ENCODE measurements at places on chromosomes 2 and 18.

GRCh38 chr2:110888411-110888810 is 156.0 kb downstream of the ACOXL start:
- H3K27ac ChIP-seq: no peak overlapping the region
- no peaks in the 10 kb centered on the region for H3K27me3 ChIP-seq
- H3K4me3 ChIP-seq: no peak overlapping the region
- no peaks in the 10 kb centered on the region for H3K4me1 ChIP-seq
- DNase-seq: no peak

DNA sequence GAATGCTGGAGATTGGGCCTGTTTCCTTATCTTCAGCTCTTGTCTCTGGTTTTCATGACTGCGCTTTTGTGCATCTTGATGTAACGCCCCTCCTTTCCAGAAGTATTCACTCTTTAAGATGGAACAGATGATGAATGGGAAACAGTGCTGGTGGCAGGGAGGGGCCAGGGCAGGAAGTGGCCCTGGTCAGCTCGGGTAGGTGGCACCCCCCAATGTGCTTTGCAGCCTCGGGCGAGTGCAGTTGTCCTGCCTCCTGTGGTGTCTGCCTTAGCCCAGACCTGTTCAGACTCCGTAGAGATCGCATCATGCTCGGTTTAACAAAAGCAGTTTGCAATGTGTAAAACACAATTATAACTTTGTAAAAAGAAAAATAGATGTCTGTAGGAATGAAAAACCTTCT is 17.0 kb upstream of the MGAT4A start:
- DNase-seq: no peak
- H3K36me3 ChIP-seq: no peaks in the 10 kb centered on the region
- no peak overlapping the region for H3K4me3 ChIP-seq
- H3K4me1 ChIP-seq: no peaks in the 10 kb centered on the region
- H3K27me3 ChIP-seq: no peaks in the 10 kb centered on the region

GRCh38 chr2:143124445-143124844 is 4.8 kb upstream of the ARHGAP15 start:
- H3K27me3 ChIP-seq: no peaks in the 10 kb centered on the region
- no peak overlapping the region for H3K27ac ChIP-seq
- no peak for DNase-seq
- H3K36me3 ChIP-seq: no peaks in the 10 kb centered on the region

DNA sequence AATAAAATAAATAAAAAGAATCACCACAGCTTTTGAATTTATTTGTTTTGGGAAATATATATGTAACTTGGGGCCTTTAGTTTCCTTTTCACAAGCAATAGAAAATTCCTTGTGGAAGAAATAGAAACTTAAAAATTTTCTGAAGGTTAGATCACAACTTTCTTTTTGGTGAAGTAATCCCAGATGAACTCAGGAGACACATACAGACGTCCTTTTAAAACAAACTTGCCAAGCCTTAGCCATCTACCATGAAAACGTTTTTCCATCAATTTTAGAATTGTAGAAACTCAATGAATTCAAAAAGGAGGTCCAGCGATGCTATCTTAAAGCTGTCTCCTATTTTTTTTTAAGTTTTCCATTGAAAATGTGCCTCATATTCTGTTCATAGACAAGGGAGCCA is 225.6 kb downstream of the ASXL3 start:
- no peaks in the 10 kb centered on the region for H3K36me3 ChIP-seq
- no peak for DNase-seq
- H3K27ac ChIP-seq: no peak overlapping the region
- no peaks in the 10 kb centered on the region for H3K27me3 ChIP-seq
- no peaks in the 10 kb centered on the region for H3K4me1 ChIP-seq

- no peaks in the 10 kb centered on the region for H3K36me3 ChIP-seq
- no peak overlapping the region for H3K27ac ChIP-seq
- no peak overlapping the region for H3K4me3 ChIP-seq
- DNase-seq: no peak
Measured at GRCh38 chr18:60146220-60146960, 226.2 kb downstream of the MC4R start.

DNA sequence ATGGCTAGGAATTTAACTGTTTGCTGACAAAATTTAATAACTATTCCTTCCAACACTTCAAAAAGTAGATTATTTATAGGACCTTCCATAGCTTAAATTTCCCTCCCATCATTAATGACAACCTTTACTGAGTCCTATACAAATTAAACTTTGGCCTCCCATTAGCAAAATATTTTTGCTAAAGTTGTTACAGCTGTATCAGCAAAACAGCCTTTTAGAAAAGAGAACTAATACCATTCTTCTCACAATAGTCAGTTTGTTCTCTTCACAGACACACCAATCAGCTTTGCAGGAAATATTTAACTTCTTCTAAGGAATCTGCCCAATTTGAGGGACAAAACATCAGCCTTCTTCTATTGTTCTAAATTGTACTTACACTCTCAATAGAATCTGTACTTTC is 12.0 kb upstream of the GCFC2 start:
- no peaks in the 10 kb centered on the region for H3K36me3 ChIP-seq
- H3K27ac ChIP-seq: no peak overlapping the region
- no peak overlapping the region for H3K4me3 ChIP-seq
- no peaks in the 10 kb centered on the region for H3K4me1 ChIP-seq
- DNase-seq: no peak
- H3K27me3 ChIP-seq: no peaks in the 10 kb centered on the region

GRCh38 chr18:12783524-12783923 is 80.7 kb downstream of the PSMG2 start:
- H3K27ac ChIP-seq: no peak overlapping the region
- H3K27me3 ChIP-seq: no peaks in the 10 kb centered on the region
- no peak overlapping the region for H3K4me3 ChIP-seq
- no peaks in the 10 kb centered on the region for H3K36me3 ChIP-seq
- DNase-seq: no peak
- H3K4me1 ChIP-seq: no peaks in the 10 kb centered on the region

- H3K4me1 ChIP-seq: no peaks in the 10 kb centered on the region
- DNase-seq: no peak
- H3K27ac ChIP-seq: no peak overlapping the region
- no peaks in the 10 kb centered on the region for H3K27me3 ChIP-seq
- no peak overlapping the region for H3K4me3 ChIP-seq
Measured at GRCh38 chr2:231431606-231432005, 32.7 kb downstream of the NCL start.

GRCh38 chr18:275486-275885 is 7.6 kb upstream of the THOC1 start:
- no peaks in the 10 kb centered on the region for H3K4me1 ChIP-seq
- H3K27ac ChIP-seq: no peak overlapping the region
- DNase-seq: no peak
- no peaks in the 10 kb centered on the region for H3K27me3 ChIP-seq
- H3K4me3 ChIP-seq: no peak overlapping the region

- H3K4me3 ChIP-seq: no peak overlapping the region
- no peak overlapping the region for H3K27ac ChIP-seq
- no peaks in the 10 kb centered on the region for H3K4me1 ChIP-seq
- no peak for DNase-seq
- no peaks in the 10 kb centered on the region for H3K27me3 ChIP-seq
Measured at GRCh38 chr2:21288299-21288698, 164.5 kb downstream of the TDRD15 start.

- H3K36me3 ChIP-seq: no peaks in the 10 kb centered on the region
- no peak overlapping the region for H3K27ac ChIP-seq
- no peaks in the 10 kb centered on the region for H3K4me1 ChIP-seq
- H3K27me3 ChIP-seq: no peaks in the 10 kb centered on the region
- no peak for DNase-seq
Measured at GRCh38 chr2:10775831-10776230, 36.8 kb downstream of the PDIA6 start.

DNA sequence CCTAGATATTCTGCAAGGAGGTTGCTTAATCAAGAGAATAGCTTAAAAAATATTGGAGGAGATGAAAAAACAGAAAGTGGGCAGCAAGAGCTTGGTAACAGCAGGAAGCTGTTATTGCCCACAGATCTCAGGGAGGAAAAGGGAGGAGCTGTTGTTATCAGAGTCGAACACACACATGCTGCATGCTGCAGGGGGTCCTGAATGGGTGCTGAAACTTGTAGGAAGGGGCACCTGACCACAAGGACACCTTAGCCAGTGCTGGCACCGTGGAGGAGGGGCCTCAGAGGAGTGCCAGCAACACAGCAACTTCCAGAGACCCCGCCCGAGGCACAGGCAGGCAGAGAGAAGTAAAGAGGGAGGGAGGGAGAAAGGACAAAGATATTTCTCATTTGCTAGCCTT is 332.9 kb downstream of the SOCS6 start:
- H3K4me3 ChIP-seq: no peak overlapping the region
- DNase-seq: no peak
- no peaks in the 10 kb centered on the region for H3K27me3 ChIP-seq
- no peak overlapping the region for H3K27ac ChIP-seq
- no peaks in the 10 kb centered on the region for H3K36me3 ChIP-seq

GRCh38 chr2:174615871-174616436 is 18.4 kb upstream of the WIPF1 start:
- no peak overlapping the region for H3K4me3 ChIP-seq
- H3K27ac ChIP-seq: peak overlapping the region; percentile 60
- H3K36me3 ChIP-seq: no peaks in the 10 kb centered on the region
- H3K4me1 ChIP-seq: no peaks in the 10 kb centered on the region
- DNase-seq: no peak
- H3K27me3 ChIP-seq: no peaks in the 10 kb centered on the region

DNA sequence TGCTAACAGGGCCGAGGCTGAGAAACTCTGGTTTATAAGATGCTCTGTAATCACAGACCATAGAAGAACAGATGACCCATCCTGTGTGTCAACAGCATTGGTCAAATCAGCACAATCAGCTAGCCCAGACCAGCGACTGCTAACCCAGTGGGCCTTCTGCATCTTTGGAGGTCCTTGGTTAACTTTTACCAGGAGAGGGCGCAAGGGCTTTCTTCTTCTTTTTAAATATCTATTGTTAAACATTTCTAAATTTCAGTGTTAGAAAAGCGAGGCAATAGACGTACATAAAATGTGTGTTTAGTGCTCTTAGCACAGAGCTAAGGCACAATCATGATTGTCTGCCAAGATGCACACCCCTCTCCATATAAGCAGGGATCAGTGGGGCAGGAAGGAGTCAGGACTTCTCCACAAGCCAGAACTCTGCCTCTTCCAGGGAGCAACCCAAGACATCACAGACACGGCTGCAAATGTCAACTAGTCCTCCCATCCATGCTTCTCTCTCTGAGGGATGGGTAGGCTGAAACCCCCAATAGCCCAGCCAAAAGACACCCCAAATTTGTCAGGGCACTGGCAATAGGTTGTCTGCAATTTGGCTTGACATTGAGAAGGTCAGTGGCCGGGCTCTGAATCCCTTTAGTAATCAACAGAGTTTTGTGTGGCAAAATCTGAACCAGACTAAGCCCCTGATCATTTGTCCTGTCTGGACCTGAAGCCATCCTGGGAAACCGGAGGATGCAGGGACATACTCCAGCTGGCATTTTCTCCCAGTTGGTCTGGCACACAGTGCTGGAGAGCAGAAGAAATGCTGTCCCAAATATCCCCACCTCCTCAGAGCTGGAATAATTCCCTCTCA is 188.2 kb downstream of the BCL2 start:
- no peak for DNase-seq
- H3K36me3 ChIP-seq: no peaks in the 10 kb centered on the region
- H3K27ac ChIP-seq: peak overlapping the region; percentile 76
- peaks cover 6% of the 10 kb centered on the region for H3K4me1 ChIP-seq
- H3K27me3 ChIP-seq: no peaks in the 10 kb centered on the region

GRCh38 chr2:177020524-177021119 is 192.0 kb upstream of the HNRNPA3 start:
- DNase-seq: no peak
- no peak overlapping the region for H3K4me3 ChIP-seq
- no peaks in the 10 kb centered on the region for H3K27me3 ChIP-seq
- no peaks in the 10 kb centered on the region for H3K36me3 ChIP-seq

GRCh38 chr2:25991965-25992364 is 9.7 kb upstream of the KIF3C start:
- H3K27ac ChIP-seq: no peak overlapping the region
- no peak for DNase-seq
- no peaks in the 10 kb centered on the region for H3K4me1 ChIP-seq
- no peaks in the 10 kb centered on the region for H3K27me3 ChIP-seq

DNA sequence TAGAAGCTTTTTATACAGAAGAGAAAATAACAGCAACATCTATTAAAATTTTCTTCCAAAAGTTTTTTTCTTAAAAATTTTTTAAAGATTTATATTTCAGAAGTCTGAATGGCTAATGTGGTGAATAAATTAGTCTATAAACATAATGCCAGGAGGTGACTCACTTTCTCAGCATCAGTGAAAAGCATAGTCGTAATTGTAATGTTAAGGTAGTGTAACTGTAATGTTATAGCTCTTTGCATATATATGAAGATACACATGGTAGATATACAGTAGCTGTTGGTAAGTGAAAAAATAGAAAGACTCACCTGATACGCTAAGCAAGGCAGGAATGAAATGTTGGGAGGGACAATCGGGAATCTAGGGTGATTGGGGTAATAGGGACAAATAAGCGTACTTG is 5.5 kb downstream of the TIMM21 start:
- H3K36me3 ChIP-seq: no peaks in the 10 kb centered on the region
- H3K4me1 ChIP-seq: no peaks in the 10 kb centered on the region
- no peak overlapping the region for H3K4me3 ChIP-seq
- H3K27ac ChIP-seq: no peak overlapping the region
- no peak for DNase-seq

DNA sequence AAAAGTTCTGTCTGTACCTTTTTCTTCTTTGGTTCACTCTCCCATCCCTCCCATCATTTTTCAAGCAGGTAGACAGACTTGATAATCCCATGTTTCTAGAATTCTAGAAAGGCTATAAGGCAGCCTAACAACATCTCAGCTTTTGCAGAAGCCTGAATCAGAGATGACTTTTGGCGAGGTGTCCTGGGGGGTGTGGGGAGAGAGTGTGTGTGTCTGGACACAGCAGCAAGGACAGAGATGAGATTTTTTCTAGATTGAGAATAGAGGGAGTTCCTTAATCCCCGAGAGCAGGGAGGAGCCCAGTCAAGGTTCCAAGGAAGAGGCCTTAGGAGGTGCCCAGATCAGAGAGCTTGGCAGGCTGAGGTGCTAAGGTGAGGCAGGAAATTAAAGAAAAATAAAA is 22.0 kb upstream of the LAPTM4A start:
- H3K36me3 ChIP-seq: no peaks in the 10 kb centered on the region
- H3K4me1 ChIP-seq: peaks cover 5% of the 10 kb centered on the region
- H3K27me3 ChIP-seq: no peaks in the 10 kb centered on the region
- no peak for DNase-seq

DNA sequence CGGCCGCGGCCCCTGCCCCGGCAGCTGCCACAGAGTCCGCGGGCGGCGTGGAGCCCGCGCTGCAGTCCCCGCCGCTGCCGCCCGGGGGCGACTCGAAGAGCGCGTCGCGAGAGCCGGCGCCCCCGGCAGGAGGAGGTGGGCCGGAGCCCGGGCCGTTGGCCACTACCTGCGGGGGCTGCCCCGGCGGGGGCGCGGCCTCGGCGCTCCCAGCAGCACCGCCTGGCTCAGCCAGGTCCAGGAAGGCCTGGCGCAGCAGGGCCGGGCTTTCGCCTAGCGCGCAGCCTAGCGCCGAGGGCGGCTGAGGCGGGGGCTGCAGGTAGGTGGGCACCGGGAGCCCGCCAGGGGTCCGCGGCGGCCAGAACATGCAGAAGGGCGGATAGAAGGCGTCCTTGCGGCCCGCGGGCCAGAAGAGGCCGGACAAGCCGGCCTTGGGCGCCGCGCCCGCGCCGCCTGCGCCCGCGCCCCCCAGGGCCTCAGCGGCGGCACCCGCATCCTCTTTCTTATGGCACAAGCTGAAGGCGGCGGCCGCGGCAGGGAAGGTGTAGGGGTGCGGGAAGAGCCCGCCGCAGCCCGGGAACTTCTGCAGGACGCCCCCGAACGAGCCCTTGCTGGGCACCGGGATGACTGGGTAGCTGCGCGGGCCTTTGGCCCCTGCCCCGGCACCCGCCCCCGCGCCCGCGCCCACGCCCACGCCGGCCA is 3.9 kb downstream of the SKOR2 start:
- no peaks in the 10 kb centered on the region for H3K36me3 ChIP-seq
- peaks cover 6% of the 10 kb centered on the region for H3K27me3 ChIP-seq
- DNase-seq: no peak
- H3K4me3 ChIP-seq: peak overlapping the region; percentile 39
